ENCODE measurements at places on chromosomes 5 and 9. TPM values are rescaled to one million over a fixed set of nuclear protein-coding genes. Genes with fewer than 3 reads are reported as not detected.

CYLC2 gene
- not detected for total RNA-seq

GKAP1 gene
- 1.3 TPM for total RNA-seq

C9orf153 gene
- total RNA-seq: not detected

ASTN2 gene
- total RNA-seq: 2.3 TPM

ECM2 gene
- not detected for total RNA-seq

FOXD4L6 gene
- not detected for total RNA-seq

ADAM19 gene
- total RNA-seq: 5.0 TPM

NUTM2G gene
- total RNA-seq: not detected
